ENCODE measurements at places on chromosomes 2 and 18. TPM values are rescaled to one million over a fixed set of nuclear protein-coding genes. Genes with fewer than 3 reads are reported as not detected.

Gene ACAA2
- 39.4 TPM for total RNA-seq

DNA sequence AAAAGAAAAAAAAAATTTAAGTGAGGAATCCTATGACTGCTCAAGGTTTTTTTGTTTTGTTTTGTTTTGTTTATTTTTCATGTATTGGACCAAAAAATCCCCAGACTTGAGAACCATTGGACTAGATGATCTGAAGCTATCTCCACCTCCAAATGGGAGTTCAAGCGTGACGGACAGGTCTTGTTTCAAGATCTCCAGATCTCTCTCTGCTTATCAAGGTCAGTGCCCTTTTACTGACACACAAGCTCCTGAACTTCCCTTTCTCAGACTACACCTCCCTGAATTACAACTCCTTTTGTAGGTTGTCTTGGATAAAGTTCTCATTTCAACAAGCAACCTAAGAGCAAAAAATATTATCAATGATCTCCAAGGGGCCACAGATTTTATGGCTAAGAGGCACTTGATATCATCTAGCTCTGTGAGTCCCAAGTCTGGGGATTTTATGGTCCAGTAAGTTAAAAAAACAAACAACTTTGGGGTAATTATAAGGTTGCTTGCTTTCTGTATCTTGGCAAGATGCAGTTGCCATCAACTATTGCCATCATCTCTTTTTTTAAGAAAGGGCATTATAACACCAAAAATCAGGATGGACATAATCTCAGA, 396.0 kb upstream of the ATP5MC3 start:
- no peak for DNase-seq

DNA sequence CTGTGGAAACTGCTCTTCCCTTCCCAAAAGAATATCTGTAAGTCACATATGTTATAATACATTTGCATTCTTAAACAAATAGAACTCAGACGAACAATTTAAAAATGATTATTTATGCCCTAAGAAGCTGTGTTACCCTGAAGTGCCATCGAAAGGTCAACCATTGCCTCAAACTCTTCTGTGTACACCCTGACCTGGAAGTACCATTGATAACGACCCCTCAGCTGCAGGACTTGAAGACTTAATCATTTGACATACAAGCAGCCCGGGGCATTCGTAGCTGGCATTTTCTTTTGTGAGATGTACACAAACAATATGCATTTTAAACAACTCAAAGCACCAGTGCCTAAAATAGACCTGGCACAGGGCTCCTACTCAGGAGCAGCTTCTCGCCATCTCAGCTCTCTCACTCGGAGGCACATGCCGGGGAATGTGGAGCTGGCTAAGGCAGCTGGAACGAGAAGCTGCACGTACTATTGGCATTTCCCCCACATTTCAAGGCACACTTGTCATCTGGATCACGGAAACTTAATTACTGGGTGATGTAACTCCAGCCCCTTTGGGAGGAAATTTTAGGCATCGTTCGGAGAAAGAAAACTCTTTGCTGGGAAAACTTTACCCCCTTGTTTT, 170.0 kb upstream of the GALNT5 start:
- DNase-seq = peak; percentile 59

Gene AMER3
- not detected for total RNA-seq

DNA sequence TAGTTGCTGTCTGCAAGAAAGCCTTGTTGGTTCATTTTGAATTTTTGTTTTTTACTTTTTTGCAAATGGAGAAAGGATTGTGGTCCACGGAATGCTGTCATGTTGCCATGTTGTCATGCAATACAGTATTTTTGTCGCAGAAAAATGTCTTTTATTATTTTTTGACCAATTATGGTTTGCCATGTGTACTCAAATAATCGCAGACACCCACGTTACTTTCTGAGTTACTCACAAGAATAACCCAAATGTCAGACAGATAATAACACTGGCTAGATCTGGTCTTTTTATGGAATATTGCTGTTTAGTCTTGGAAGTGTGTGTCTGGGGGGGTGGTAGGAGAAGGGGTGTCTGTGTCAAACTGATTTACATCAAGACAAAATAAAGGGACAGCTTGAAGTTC, 188.9 kb downstream of the LTBP1 start:
- DNase-seq = no peak

DNA sequence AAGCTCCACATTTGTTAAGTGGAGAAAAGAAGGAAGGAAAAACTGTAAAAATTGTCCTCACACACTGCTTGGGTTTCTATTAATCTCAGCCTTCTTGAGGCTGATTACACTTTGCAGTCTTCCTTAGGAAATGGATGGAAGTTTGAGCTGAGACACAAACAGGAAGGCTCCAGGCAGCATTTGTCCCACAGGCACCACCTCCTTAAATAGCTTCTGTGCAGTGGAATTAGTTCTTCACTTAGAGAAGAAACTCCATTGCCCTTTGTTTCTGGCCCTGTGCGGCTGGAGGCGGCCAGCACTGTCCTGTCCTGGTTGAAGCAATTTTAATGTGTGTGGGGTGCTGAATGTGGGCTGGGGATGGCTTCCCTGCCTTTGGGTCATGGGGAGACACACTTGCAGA, 44.3 kb downstream of the ARHGAP28 start:
- DNase-seq = no peak

DNA sequence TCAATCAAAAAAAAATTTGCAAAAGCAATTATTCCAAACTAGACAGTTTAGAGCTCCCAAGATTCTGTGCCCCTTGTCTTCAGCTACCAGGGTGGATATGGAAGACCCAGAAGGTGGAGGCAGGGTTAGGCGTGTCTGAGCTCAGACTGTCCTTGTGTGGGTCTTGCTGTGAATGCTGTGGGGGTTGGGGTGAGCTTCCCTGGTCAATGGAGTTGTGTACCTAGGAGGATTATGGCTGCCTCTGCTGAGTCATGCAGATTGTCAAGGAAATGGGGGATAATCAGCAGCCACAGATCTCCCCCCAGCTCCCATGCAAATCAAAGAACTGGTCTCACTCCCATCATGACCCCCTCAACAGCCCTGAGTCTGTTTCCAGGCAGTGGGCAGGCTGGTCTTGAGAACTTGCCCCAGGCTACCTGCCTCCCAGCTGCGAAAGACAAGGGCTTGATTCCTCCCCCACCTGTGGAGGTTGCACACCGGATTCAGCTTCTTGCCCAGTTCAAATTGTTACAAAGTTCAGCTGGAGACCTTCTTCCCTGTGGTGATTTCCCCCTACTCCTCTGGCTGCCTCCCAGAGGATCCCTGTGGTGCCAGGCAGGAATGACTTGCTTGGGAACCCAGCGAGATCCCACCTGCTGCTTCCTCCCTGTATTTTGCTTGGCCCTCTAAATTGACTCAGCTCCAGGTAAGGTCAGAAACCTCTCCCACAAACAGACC, 77.0 kb downstream of the RAD51AP2 start:
- DNase-seq = no peak

Gene AQP4
- total RNA-seq = not detected
